ENCODE measurements at places on chromosomes 1 and 21.

DNA sequence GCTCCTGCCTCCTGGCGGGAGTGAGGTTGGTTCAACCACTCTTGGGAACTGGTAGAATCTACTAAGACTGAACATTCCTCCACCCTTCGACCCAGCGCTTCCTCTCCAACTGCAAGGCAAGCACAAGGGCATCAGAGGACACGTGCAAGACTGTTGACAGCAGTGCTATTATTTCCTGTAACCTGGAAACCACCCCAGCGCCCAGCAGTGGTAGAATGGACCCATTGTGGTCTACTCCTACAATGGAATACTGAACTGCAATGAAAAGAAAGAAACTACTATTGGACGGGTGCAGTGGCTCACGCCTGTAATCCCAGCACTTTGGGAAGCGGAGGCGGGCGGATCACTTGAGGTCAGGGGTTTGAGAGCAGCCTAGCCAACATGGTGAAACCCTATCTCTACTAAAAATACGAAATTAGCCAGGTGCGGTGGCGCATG, 33.0 kb upstream of the TARDBP start:
- no peak for DNase-seq

- no peak for DNase-seq
Measured at GRCh38 chr1:14553711-14554110, 44.8 kb upstream of the KAZN start.

GRCh38 chr1:239587066-239587465, 200.7 kb downstream of the CHRM3 start:
- no peak for DNase-seq

DNA sequence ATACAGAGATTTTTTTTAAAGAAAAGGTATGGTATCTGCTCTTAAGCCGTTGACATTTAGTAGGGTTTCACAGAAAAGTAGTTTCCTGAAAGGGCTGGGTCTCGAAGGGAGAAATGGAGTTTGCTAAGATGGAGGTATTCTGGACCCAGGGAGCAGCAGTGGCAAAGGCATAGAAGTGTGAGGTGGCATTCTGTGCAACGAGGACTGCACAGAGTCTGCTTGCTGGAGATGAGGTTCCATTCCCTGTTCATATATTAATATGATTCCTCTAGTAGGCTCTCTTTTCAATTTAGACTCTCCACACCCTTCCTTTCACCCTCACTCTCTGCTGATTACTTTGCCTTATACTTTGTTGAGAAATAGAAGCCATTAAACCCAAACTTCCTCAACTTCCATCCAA, 38.5 kb upstream of the PODN start:
- no peak for DNase-seq

- no peak for DNase-seq
Measured at GRCh38 chr1:54462597-54463258, 56.5 kb upstream of the SSBP3 start.

DNA sequence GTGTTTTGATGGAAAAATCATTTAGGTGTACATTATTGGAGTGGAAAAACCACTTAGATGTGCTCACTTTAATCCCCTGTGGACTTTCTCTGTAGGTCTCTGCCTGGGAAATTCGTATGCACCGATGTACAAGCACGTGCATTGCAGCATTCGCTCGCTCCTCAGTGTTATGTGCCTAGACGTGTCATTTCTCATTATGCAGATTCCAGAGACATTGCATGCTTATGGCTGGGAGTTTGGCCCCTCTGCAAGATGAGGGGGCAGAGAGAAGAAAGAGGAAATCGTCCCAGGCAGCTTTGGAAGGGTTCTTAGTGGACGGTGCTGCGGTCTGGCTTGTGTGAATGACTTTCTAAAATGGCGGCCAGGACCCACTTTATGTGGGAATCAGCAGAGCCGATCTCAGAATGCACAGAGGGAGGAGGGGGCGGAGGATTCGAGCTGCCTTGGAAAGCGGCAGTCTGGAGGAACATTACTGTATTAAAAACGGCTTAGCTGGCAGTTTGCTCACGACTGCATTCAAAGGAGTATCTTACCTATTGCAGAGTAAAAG, 2.3 kb downstream of the SPEN start:
- DNase-seq = no peak

GRCh38 chr1:221187174-221187573, 307.9 kb downstream of the HLX start:
- no peak for DNase-seq

- DNase-seq = no peak
Measured at GRCh38 chr21:21018821-21019220, 20.6 kb downstream of the NCAM2 start.

- DNase-seq = no peak
Measured at GRCh38 chr1:109975718-109976117, 8.8 kb upstream of the AHCYL1 start.

DNA sequence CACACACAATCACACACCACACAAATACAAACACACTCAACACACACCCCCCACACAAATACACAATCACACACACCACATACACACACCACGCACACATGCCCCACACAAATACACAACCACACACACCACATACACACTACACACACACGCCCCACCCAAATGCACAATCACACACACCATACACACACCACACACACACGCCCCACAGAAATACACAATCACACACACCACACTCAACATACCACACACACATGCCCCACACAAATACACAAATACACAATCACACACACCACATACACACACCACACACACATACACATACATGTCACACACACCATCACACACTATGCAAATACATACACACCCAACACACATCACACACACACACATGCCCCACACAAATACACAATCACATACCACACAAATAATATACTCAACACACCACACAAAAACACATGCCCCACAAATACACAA, 50.2 kb downstream of the PRDM15 start:
- DNase-seq = no peak

DNA sequence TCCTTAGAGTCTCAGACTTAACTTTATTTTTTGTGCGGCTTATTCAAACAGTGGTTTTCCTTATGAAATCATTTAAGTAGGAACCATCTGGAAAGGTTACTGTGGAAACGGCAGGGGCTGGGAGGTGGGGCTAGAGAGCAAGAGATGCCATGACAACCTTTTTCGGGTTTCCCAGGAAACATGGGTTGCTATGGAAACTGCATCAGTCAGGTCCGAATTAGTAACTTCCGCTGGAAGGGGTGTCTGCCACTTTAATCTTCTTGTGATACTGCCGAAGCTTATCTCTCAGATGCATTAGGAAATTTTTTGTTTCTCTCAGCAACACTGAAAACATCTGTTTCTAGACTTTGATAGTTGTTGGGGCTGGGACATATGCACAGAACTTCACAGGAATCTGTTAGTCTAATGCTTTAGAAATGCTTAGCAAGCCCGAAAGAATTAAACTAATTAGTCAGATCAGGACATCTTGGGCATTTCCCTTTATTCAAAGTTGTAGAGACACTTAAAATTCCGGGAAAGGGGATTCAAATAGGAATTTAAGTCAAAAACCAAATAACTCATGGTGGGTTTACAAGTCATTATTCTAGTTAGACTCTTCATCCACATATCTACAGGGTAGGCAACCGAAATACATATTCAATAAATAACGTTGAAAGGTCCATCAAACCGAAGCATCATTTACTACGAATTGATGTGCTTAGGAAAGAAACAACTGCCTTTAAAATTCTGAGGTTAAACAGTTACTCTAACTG, 2.6 kb downstream of the KCNA3 start:
- no peak for DNase-seq

GRCh38 chr1:7609311-7609994, 161.6 kb upstream of the VAMP3 start:
- DNase-seq = no peak

GRCh38 chr1:191888996-191889622, 269.2 kb upstream of the RGS18 start:
- DNase-seq = no peak

GRCh38 chr1:204873176-204873575, 2.5 kb downstream of the NFASC start:
- no peak for DNase-seq

DNA sequence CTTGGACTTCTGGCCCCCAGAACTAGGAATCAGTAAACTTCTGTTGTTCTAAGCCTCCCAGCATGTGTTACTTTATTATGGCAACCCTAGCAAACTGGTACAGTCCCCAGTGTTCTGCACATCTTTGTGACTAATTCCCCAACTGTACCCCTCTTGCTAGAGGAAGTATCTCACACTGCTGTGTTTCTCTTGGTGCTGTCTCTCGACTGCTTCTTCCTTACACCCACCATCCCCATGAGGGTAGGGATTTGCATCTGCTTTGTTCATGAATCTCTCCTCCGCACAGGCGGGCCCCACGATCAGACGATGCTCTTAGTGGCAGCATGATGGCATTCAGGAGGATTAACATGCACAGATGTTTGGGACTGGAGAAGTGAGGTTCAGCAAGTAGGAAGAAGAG, 46.7 kb downstream of the CLIC6 start:
- DNase-seq = no peak

- no peak for DNase-seq
Measured at GRCh38 chr1:204529371-204529895, 13.2 kb downstream of the MDM4 start.

DNA sequence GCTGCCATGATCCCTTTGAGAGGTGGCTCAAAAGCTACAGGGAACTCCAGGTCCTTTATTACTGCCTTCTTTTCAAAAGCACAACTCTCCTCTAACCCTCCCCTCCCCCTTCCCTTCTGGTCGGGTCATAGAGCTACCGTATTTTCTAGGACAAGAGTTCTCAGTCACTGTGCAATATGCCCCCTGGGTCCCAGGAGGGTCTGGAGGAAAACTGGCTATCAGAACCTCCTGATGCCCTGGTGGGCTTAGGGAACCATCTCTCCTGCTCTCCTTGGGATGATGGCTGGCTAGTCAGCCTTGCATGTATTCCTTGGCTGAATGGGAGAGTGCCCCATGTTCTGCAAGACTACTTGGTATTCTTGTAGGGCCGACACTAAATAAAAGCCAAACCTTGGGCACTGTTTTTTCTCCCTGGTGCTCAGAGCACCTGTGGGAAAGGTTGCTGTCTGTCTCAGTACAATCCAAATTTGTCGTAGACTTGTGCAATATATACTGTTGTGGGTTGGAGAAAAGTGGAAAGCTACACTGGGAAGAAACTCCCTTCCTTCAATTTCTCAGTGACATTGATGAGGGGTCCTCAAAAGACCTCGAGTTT, 3.1 kb downstream of the BTG2 start:
- no peak for DNase-seq

GRCh38 chr1:199463521-199464127, 563.9 kb upstream of the NR5A2 start:
- no peak for DNase-seq

- no peak for DNase-seq
Measured at GRCh38 chr21:15128267-15128666, 63.5 kb upstream of the NRIP1 start.

DNA sequence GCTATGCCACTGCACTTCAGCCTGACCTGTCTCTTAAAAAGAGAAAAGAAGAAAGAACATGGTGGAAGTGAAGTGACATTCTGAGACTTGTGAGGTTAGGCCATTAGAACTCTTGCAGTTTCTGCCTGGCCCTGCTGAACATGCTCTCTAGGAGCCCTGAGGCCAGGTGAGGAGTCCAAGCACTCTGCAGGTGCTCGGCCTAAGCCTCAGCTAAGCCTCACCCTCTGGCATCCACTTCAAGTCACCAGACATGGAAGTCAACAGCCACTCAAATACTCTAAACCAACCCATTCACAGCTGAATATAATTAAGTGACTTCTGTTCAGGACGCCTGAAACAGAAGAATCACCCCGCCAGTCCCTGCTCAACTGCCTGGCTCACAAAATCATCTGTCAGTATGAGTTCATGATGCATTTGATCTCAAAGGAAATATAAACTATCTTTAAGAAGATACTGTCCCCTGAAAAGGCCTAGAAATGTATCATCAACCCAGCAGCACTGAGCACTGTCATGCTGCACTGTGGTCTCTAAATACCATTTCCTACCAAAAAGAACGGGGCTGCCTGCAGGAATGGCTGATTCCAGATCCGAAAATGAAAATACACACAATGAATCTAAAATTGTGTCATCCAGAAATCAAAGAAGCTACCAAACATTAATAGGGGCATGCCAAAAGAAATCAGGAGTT, 118.8 kb downstream of the PSMG1 start:
- no peak for DNase-seq

GRCh38 chr1:39995973-39996393, 41.0 kb downstream of the MFSD2A start:
- no peak for DNase-seq

GRCh38 chr1:44328671-44329416, 26.2 kb downstream of the ERI3 start:
- DNase-seq = no peak
